Activated CD8-positive, alpha-beta memory T cell treated with anti-CD3 and anti-CD28 coated beads, Interleukin-2, amount 10 ng/mL, durations not matched to agents 7 days and 5 days (primary cell): ENCODE measurements at places on chromosomes 6 and 20. TPM values are rescaled to one million over a fixed set of nuclear protein-coding genes. Genes with fewer than 3 reads are reported as not detected.
A peak's percentile ranks its signal among the peaks of the same experiment; 100 is the strongest.

DNA sequence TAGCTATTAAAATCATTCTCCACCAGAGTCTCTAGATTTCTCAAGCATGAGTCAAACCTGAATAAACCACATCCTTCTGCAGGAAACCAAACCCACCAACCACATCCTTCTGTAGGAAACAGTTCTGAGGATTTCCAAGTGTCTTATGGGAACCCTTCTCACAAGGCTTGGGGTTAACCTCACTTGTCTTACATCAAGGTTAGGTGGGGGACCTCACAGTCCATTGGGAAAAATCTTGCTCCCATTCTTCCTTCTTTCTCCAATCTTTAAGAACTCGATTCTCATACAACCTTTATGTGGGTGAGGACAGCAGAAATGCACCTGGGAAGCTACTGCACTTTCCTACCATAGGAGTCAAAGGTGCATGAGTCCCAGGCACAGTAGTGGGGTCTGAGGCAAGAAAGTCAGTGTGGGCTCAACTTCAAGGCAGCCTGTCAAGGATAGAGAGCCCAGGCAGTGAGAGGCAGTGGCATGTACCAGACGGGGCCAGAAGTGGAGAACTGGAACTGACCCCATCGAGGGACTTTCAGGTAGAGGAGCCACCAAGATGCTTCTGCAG is 114.5 kb downstream of the SLC22A3 start:
- peak overlapping the region; percentile 61 for H3K27ac ChIP-seq
- H3K4me1 ChIP-seq: peaks cover 51% of the 10 kb centered on the region
- H3K36me3 ChIP-seq: peaks cover 83% of the 10 kb centered on the region
- no peak overlapping the region for H3K4me3 ChIP-seq

GRCh38 chr20:43372051-43372450 is 85.6 kb upstream of the SRSF6 start:
- H3K36me3 ChIP-seq: no peaks in the 10 kb centered on the region
- no peak overlapping the region for H3K27ac ChIP-seq
- H3K27me3 ChIP-seq: peaks cover 3% of the 10 kb centered on the region
- no peak overlapping the region for H3K4me3 ChIP-seq

The MROH8 gene
- total RNA-seq: 3.1 TPM

DNA sequence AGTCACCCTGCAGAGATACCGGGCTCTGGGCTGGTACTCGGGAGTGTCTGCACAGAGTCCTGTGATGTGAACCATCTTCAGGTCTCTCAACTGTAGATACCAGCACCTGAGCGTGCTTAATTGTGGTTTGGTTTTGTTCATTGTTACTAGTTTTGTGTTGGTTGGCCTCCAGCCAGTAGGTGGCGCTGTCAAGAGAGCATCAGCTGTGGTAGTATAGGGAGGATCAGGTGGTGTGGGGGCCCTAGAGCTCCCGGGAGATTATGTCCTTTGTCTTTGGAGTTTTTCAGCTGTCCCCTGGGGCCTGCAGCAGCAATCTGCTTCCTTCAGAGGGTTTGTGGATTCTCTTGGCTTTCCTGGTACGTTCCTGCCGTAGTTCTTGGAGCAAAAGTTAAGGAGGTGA is 67.9 kb downstream of the CDYL start:
- H3K36me3 ChIP-seq: peaks cover 29% of the 10 kb centered on the region
- no peaks in the 10 kb centered on the region for H3K27me3 ChIP-seq
- no peak overlapping the region for H3K27ac ChIP-seq

- no peak for DNase-seq
- no peaks in the 10 kb centered on the region for H3K4me1 ChIP-seq
- H3K27me3 ChIP-seq: no peaks in the 10 kb centered on the region
- H3K4me3 ChIP-seq: no peak overlapping the region
- H3K36me3 ChIP-seq: no peaks in the 10 kb centered on the region
- no peak overlapping the region for H3K27ac ChIP-seq
Observed at GRCh38 chr6:164404812-164405488, 904.5 kb downstream of the C6orf118 start.

- peaks cover 3% of the 10 kb centered on the region for H3K36me3 ChIP-seq
- DNase-seq: peak; percentile 91
- peaks cover 46% of the 10 kb centered on the region for H3K27me3 ChIP-seq
Observed at GRCh38 chr6:53794720-53795339, at the start of gene LRRC1. Gene LRRC1, plus strand, starts transcription at chr6:53795005. Its CDS starts 252 bp downstream, at chr6:53795257.

- peak overlapping the region; percentile 94 for H3K4me3 ChIP-seq
- peak overlapping the region; percentile 87 for H3K27ac ChIP-seq
- peaks cover 58% of the 10 kb centered on the region for H3K4me1 ChIP-seq
- no peaks in the 10 kb centered on the region for H3K27me3 ChIP-seq
- H3K36me3 ChIP-seq: peaks cover 7% of the 10 kb centered on the region
Observed at GRCh38 chr6:29749308-29749662, 26.1 kb downstream of the HLA-F start.

DNA sequence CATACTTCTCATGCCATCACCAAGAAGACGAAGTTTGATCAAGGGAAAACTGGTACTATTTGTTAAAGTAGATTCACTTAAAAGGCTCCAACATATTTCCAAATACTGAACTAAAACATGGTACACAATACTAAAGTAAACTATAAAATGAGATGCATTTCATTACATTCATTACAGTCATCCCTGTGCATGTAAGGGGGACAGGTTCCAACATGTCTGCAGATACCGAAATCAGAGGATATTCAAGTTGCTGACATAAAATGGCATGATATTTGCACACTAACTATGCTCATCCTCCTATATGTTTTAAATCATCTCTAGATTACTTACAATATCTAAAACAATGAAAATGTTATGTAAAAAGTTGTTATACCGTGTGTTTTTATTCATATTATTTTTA is 893.9 kb upstream of the MANEA start:
- no peaks in the 10 kb centered on the region for H3K4me1 ChIP-seq
- no peaks in the 10 kb centered on the region for H3K36me3 ChIP-seq
- no peak overlapping the region for H3K4me3 ChIP-seq
- no peak overlapping the region for H3K27ac ChIP-seq
- DNase-seq: no peak

GRCh38 chr6:30836957-30837356 is 47.4 kb upstream of the DDR1 start:
- no peak overlapping the region for H3K27ac ChIP-seq
- H3K4me1 ChIP-seq: peaks cover 27% of the 10 kb centered on the region
- H3K4me3 ChIP-seq: no peak overlapping the region
- H3K27me3 ChIP-seq: no peaks in the 10 kb centered on the region
- H3K36me3 ChIP-seq: no peaks in the 10 kb centered on the region

The ZNF292 gene
- 58.5 TPM for total RNA-seq

- peak overlapping the region; percentile 1 for H3K27ac ChIP-seq
- peaks cover 55% of the 10 kb centered on the region for H3K27me3 ChIP-seq
- DNase-seq: peak; percentile 75
- no peaks in the 10 kb centered on the region for H3K36me3 ChIP-seq
Observed at GRCh38 chr6:1770435-1770843, 160.7 kb downstream of the FOXC1 start.

GRCh38 chr6:95786802-95787201 is 209.5 kb downstream of the MANEA start:
- no peak overlapping the region for H3K4me3 ChIP-seq
- H3K27me3 ChIP-seq: no peaks in the 10 kb centered on the region
- H3K4me1 ChIP-seq: no peaks in the 10 kb centered on the region
- H3K27ac ChIP-seq: no peak overlapping the region
